ENCODE measurements at places on chromosomes 5 and 9. TPM values are rescaled to one million over a fixed set of nuclear protein-coding genes. Genes with fewer than 3 reads are reported as not detected.

GRCh38 chr5:150143350-150144245, 12.0 kb downstream of the PDGFRB start:
- H3K4me1 ChIP-seq, result peaks cover 8% of the 10 kb centered on the region
- H3K36me3 ChIP-seq, result no peaks in the 10 kb centered on the region
- H3K27ac ChIP-seq, result peak overlapping the region; percentile 76
- peak; percentile 79 for DNase-seq

The C9orf43 gene
- total RNA-seq, result not detected

- H3K4me3 ChIP-seq, result no peak overlapping the region
- no peak overlapping the region for H3K27ac ChIP-seq
- peaks cover 63% of the 10 kb centered on the region for H3K36me3 ChIP-seq
Measured at GRCh38 chr9:128169492-128169891, 9.4 kb downstream of the BBLN start.

The PLEKHG4B gene
- not detected for total RNA-seq

GRCh38 chr9:14180093-14180959, 133.6 kb downstream of the NFIB start:
- H3K4me3 ChIP-seq, result no peak overlapping the region
- peak overlapping the region; percentile 48 for H3K27ac ChIP-seq
- H3K27me3 ChIP-seq, result no peaks in the 10 kb centered on the region
- peaks cover 21% of the 10 kb centered on the region for H3K4me1 ChIP-seq

DNA sequence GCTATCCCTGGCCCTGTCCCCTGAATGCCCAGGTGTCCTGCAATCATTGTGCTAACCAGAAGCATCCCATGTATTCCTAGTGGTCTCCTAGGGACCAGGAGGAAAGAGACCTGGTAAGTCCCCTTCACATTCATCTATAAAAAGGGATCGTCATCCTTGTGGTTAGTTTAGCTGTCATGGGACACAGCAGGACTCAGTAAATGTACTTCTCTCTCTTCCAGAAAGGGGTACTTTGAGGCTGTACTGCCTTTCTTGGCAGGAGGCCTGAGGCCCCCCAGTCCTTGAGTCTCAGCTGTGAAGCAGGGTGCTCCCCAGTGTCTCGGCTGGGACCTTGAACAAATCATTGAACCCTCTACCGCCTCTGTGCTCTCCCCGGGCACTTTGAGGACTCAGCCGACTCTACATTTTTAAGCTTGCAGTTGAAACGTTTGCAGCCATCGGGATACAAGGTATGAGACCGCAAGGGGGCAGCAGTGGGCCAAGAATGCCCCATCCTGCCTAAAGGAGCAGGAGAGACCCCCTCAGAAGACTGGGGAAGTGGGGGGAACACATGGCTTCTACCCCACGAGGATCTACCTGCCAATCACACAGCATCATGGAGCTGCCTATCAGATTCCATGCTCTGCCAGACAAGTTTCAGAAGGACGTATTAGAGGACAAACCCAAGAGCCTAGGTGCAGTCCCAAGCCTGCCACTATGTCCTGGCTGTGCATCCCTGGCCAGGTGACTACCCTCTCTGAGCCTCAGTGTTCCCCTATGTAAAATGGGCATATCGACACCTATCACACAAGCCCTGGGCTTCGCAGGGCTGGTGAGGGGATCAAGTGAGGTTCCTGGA, 2.4 kb upstream of the PHYKPL start:
- no peaks in the 10 kb centered on the region for H3K27me3 ChIP-seq
- peaks cover 56% of the 10 kb centered on the region for H3K4me1 ChIP-seq
- H3K4me3 ChIP-seq, result no peak overlapping the region
- H3K36me3 ChIP-seq, result peaks cover 5% of the 10 kb centered on the region

The FKBP15 gene
- total RNA-seq, result 13.3 TPM

The QRFP gene
- not detected for total RNA-seq

GRCh38 chr9:13239208-13239607, 40.3 kb downstream of the MPDZ start:
- no peak for DNase-seq
- no peak overlapping the region for H3K27ac ChIP-seq
- H3K4me3 ChIP-seq, result no peak overlapping the region

GRCh38 chr5:13994621-13995253, 50.2 kb upstream of the DNAH5 start:
- H3K4me1 ChIP-seq, result peaks cover 5% of the 10 kb centered on the region
- H3K4me3 ChIP-seq, result no peak overlapping the region
- H3K36me3 ChIP-seq, result no peaks in the 10 kb centered on the region
- no peaks in the 10 kb centered on the region for H3K27me3 ChIP-seq

The MSX2 gene
- total RNA-seq, result 0.97 TPM

GRCh38 chr5:27242258-27242626, 203.9 kb upstream of the CDH9 start:
- H3K36me3 ChIP-seq, result no peaks in the 10 kb centered on the region
- no peak overlapping the region for H3K27ac ChIP-seq
- no peaks in the 10 kb centered on the region for H3K27me3 ChIP-seq
- DNase-seq, result no peak
- no peak overlapping the region for H3K4me3 ChIP-seq

- peaks cover 27% of the 10 kb centered on the region for H3K4me1 ChIP-seq
- H3K27me3 ChIP-seq, result no peaks in the 10 kb centered on the region
Measured at GRCh38 chr5:756171-756570, 28.4 kb downstream of the ZDHHC11B start.

The IL31RA gene
- total RNA-seq, result not detected

The CTXN3 gene
- not detected for total RNA-seq

The C5orf52 gene
- total RNA-seq, result not detected
